ENCODE measurements at places on chromosomes 12 and 14. TPM values are rescaled to one million over a fixed set of nuclear protein-coding genes. Genes with fewer than 3 reads are reported as not detected.

Gene KLC1
- total RNA-seq = 208 TPM

Gene MANSC1
- total RNA-seq = 4.6 TPM

DNA sequence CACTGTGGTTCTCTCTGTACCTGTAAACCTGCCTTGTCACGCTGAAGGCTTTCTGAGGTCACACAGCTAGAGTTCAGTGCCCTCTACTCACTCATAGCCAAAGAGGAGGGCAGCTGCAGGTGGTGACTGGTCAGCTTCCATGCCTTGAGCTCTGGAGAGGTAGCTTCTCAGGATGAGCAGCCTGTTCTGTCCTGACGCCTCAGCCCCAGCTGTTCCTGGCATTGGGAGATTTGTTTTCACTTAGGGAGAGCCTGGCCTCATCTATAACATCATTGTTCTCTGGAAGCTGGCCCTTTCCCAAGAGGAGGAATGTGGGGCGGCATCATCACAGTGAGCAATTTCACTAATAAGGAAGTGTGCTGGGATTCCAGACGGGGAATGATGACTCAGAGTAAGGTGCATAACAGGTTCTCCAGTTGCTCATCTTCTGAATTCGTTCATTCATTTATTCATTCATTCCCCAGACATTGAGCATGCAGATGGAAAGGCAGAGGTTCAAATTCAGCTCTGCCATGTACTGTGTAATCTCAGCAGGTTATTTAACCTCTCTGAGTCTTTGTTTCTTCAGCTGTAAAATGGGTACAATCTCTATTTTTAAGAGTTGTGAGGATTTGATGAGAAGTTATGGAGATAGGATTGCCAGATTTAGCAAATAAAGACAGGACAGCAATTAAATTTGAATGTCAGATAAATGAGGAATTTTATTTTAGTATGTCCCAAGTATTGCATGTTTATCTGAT, 255.8 kb upstream of the CRY1 start:
- DNase-seq = no peak

GRCh38 chr14:52663850-52664249, 31.5 kb downstream of the ERO1A start:
- no peak for DNase-seq

DNA sequence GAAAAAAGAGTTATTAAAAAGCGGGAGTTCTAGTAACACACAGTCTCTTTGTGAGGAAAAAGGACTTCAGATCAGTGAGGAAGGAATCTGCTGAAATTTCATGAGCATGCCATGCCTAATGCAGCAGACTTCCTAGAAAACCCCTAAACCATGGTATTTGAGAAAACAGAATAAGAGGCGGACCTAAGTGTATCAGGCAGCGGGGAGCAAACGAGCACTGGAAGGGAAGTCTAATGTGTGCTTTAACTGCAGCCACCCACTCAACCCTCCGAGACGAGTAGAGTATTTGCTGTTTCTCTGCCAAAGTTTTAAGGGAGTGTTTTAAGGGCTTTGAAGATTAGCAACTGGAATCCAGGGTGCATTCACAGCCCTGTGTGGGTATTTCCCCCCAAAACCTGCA, 36.5 kb downstream of the ACADS start:
- no peak for DNase-seq

DNA sequence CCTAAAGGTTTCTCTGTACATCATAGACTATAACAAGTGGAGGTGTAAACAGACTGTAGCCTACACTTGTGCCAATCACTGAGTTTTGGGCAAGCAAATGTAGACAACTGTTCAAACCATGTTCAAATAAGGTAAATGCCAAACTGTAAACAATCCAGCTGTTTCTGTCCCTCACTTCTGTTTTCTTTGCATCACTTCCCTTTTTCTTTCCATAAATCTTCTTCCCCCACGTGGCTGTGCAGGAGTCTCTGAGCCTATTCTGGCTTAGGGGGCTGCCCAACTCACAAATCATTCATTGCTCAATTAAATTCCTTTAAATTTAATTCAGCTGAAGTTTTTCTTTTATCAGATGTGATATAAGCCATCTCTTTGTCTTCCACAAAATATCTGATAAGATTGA, 65.1 kb upstream of the CPM start:
- DNase-seq = peak; percentile 15
